Stimulated activated CD4-positive, alpha-beta T cell treated with anti-CD3 and anti-CD28 coated beads, TNF-alpha, amount 100 ng/mL, for 1 hour (primary cell): ENCODE measurements at places on chromosomes 6 and 20.

GRCh38 chr20:46614503-46614902 lies 36.8 kb downstream of the SLC13A3 start:
- no peak for DNase-seq

DNA sequence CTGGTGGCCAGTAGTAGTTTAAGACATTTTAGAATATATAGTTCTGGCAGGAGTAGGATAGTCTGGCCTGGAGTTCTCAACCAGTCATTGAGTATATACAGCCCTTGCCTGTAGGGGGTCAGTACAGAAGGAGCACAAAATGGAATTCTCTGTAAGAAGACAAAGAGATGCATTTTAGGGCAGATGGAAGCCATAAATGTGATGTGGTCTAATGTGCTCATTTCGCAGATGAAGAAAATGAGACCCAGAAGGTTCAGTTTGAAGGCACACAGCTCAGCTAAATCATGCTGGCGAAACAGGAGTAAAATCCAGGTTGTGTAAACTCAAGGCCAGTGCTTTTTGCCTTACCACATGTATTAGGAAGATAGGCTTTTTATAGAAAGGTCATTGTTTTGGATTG lies 29.6 kb downstream of the QKI start:
- no peak for DNase-seq

DNA sequence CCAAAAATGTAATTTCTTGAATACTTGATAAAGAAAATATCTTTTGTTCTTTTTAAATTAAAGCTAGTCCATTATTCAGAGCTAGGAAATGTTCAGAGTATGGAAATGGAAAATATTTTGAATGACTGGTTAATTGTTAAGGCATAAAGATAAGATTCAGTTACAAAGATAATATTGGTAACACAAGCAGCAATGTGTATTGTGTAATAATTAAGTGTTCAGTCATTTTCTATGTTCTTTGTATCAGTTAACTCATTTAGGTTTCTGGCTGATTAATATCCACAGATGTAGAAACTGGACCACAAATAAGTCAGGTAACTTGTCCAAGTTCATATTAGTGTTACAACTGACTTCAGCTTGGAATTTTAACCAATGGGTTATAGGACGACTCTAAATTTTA lies 442.2 kb upstream of the MANEA start:
- no peak for DNase-seq

DNA sequence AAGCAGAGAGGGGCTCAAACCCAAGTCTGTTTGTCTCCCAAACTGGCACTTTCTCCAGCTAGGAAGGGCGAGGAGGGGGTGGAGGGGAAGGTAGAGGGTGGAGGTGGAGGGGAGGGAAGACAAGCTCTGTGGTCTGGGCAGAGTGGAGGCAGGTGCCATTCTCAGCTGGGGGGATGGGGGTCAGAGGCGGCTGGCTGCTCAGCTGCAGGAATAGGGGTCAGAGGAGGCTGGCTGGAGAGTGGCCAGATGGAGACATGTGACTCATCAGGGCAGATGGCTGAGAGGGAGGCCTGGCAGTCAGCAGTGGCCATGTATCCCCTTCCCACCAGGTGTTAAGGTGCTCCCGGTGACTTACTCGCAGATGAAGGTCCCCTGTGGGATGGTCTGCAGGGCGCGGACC lies 3.5 kb upstream of the SLC44A4 start:
- no peak for DNase-seq

DNA sequence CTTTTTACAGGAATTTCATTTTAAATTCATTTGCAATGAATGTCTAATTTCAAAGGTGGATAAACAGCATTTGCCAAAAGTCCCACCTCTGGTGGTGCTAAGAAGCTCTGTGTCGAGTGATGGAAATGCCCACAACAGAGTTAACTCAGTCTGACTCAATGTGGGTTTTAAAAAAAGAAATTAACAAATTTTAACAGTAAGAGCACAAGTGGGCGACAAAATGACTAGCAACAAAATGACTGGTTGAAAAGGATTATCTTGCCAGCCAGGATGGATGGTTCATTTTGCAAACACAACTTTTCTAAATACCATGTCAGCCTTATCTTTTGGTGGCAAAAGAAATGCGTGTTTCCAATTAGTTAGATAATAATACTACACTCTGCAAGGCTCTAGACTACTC lies 14.3 kb upstream of the TAGAP start:
- no peak for DNase-seq

DNA sequence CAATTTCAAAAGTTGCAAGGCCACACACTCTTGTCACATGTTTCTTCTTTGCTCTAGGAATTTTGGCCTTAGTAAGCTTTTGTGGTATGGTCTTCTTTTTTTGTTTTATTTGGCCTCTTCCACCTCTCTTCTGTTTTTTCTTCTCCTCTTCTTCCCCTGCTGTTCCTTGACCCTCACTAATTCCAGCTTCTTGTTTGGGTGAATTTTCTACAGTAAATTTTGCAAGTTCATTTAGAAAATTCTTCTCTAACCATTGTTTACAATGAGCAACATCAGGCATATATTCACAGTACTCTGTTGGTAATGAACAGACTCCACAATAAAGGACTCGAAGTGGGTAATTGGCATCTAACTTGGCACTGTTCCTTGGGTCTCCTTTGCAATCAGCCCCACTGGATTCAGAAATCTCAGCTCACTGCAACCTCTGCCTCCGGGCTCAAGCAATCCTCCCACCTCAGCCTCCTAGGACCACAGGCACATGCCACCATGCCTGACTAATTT lies 5.0 kb downstream of the ASIP start:
- DNase-seq: no peak

GRCh38 chr20:36399969-36400545 lies 93.9 kb downstream of the DLGAP4 start:
- DNase-seq: no peak

DNA sequence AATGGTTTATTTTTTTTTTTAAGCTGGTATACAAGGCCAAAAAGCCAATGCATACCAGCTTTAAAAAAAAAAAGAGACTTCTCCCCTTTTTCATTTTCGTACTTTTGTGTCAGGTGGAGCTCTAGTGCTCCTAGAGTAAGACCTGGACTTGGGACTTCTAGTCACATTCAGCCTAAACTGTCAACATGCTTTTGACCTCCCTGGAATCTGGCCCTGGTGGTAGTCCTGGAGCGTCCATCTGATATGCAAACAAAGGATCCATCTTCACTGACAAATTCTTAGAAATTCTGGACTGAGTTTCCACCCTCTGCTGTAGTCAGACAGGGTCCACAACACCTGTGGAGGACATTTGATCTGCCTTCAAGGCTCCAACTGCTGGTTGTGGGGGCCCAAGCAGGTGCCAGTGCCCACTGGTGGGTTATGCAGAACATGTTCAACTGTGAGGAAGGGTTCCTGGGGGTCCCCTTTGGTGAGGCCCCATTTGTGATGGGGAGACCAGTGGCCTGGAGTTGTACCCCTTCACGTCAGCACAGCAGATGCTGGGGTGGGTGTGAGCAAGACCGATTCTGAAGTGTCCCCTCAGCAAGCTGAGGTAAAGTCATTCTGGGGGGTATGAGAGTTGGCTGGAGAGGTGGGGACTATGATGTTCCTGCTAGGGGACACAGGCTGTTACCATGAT lies 12.6 kb upstream of the PCMTD2 start:
- no peak for DNase-seq

GRCh38 chr6:169391473-169392071 lies 137.9 kb upstream of the THBS2 start:
- no peak for DNase-seq

DNA sequence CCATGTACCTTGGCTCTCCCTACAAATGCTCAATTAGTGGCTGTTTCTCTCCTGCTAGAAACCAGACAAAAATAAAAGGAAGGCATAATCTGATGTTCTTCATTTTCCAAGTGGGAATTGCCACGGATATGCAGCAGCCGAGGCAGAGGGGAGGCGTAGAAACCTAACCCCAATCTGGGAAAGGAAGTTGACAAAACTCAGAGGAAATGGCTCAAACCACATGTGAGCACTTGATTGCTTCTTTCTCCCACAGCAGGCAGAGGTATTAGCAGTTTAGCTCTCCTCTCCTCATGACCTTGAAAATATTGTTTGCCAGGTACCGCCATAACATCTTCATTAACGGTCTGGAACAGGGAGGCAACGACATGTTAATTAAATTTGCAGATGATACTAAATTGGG lies 3.8 kb upstream of the MLN start:
- no peak for DNase-seq

DNA sequence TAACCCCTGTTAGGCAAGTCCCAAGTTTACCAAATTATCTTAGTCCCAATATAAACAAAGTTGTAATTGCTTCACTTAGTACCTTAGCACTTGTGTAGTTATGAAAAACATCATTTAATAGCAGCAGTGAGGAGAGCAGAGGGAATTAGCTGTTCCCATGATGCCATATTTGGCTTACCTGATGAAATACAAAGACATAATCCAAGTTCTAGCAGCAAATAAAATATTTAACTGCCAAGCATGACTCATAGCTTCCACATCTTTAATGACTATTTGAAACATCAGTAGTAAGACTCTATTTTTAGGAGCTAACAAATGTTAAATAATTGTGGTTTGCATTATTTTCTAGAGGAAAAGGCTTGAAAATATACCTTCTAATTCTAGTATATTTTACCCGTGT lies 94.0 kb upstream of the MCHR2 start:
- DNase-seq: no peak

GRCh38 chr6:2783188-2783963 lies 18.2 kb downstream of the WRNIP1 start:
- no peak for DNase-seq

GRCh38 chr20:4342609-4343008 lies 327.3 kb upstream of the RNF24 start:
- DNase-seq: no peak

GRCh38 chr6:74534465-74535211 lies 671.2 kb downstream of the COL12A1 start:
- DNase-seq: no peak

- no peak for DNase-seq
Measured at GRCh38 chr6:83132121-83132520, 60.9 kb downstream of the PGM3 start.

DNA sequence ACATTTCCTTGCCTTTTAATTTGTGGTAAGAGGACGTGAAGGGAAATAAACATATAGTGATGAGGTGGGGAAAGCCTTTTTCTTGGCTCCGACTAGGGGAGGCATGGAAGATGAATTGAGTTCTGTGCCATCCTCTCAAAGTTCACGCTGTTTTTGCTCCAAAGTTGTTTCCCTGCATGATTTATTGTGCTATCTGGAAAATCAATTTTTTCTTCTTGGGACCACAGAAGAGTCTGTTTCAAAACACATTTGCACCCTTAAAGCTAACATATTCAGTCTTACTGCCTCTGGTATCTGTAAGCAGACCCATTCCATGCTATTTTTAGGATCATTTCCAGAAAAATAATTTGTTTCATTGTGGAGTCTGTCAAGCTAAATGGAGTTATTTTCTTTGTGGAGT lies 57.6 kb upstream of the KCNG1 start:
- no peak for DNase-seq

GRCh38 chr20:13212750-13213149 lies 8.3 kb upstream of the ISM1 start:
- no peak for DNase-seq

DNA sequence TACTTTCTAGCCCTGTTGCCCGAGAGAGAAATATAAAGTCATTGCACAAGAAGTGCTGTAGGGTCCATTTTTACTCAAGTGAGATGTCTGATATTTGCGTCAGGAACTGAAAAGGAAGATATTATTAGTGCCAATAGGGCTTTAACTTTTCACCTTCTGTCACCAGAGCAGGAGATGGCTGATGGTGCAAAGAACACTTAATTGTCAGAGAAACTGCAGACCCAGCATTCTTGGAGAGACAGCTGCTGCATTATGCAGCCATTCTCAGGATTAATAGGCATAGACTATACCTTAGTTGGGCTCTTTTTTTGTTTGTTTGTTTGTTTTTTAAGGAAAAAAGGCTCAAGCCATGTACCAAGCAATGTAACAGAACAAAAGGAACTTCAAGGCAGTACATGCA lies 179.4 kb downstream of the RPS12 start:
- no peak for DNase-seq

DNA sequence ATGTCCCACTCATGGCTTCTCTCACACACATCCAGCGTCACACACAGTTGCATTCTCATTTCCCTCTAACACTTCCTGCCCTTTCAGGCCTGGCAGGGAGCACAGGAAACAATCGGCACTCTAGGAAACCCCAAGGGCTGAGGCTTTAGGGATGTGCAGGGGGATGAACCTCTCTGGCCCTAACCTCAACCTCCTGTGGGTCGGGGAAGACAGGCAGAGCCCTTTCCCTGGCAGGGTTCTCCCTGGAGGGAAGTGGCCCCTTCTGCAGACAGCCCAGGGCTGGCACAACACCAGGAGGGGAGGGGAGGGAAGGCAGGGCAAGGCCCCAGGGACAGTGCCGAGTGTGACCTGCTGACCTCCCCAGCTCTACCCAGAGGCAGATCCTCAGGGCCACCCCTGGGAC lies 2.7 kb downstream of the TEAD3 start:
- DNase-seq: no peak

GRCh38 chr6:170149681-170150589 lies 140.9 kb downstream of the DLL1 start:
- DNase-seq: no peak

- no peak for DNase-seq
Measured at GRCh38 chr20:9038791-9039535, 29.9 kb upstream of the PLCB4 start.

DNA sequence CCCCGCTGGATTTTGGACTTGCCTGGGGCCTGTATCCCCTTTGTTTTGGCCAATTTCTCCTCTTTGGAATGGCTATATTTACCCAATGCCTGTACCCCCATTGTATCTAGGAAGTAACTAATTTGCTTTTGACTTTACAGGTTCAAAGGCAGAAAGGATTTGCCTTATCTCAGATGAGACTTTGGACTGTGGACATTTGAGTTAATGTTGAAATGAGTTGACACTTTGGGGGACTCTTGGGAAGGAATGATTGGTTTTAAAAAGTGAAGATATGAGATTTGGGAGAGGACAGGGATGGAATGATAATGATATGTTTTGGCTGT lies 1220.3 kb upstream of the CITED2 start:
- no peak for DNase-seq

DNA sequence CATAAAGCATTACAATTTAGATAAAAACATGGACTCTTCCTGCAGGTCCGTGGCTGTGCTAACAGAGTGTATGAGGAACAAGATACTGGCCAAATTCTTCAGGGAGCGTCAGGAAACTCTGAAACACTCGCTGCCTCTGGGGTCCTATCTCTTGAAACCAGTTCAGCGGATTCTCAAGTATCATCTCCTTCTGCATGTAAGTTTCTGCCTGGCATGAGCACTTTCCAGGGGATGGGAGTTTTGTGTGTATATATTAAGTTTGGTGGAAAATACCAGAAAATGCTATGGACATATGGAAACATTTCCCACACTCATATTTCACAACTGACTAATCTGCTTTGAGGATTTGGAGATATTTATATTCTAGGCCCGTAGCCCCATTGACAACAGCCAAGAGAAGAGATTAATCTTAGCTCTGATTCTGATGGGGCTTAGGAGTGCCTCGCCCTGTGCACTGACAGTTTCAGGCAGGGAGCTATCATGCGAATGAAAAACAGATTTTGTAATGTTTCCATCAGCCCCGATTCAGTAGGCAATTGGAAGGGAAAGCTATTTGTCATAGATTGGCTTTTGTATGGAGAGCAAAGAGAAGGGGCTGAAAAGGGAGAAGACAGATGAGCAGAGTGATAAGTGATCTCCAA lies 64.7 kb upstream of the MTHFD1L start:
- no peak for DNase-seq

- no peak for DNase-seq
Measured at GRCh38 chr6:56642366-56643261, at the start of gene DST. Gene DST (minus strand): TSS chr6:56642889.

- no peak for DNase-seq
Measured at GRCh38 chr6:146813554-146813953, 214.8 kb downstream of the ADGB start.

- DNase-seq: no peak
Measured at GRCh38 chr20:38075161-38075998, 41.8 kb downstream of the RPRD1B start.
